ENCODE measurements at places on chromosomes 6 and 20. TPM values are rescaled to one million over a fixed set of nuclear protein-coding genes. Genes with fewer than 3 reads are reported as not detected.
A peak's percentile ranks its signal among the peaks of the same experiment; 100 is the strongest.

DNA sequence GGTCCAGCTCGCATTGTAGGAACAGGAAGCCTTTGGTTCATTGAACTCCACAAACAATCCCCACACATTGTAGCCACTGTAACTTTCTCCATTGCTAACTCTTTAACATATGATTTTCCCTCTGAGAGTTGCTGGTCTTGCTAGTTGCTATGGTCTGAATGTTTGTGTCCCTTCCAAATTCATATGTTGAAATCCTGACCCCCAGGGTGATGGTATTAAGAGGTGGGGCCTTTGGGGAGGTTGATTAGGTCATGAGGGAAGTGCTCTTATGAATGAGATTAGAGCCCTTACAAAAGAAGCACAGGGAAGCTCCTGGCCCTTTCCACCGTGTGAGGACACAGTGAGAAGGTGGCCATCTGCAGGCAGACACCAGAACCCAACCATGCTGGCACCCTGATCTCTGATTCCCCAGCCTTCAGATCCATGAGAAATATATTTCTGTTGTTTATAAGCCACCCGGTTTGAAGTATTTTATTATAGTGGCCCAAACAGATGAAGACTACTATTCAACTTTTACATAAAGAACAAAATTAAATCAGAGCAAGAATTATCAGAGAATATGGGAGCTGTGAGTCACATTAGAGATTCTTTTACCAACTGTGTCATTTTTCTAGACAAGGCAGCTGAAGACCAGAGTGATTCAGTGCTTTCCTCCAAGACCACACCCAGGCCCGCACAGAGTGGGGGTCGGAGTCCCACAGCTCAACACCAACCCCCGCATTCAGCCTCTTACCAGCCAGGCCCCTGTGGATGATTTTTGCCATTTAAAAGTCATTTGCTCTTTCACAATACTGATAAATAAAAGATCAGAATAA is 143.0 kb downstream of the SAMD5 start:
- peak; percentile 38 for DNase-seq

The MROH8 gene
- 4.4 TPM for polyA plus RNA-seq

The SOX18 gene
- 36.5 TPM for polyA plus RNA-seq

DNA sequence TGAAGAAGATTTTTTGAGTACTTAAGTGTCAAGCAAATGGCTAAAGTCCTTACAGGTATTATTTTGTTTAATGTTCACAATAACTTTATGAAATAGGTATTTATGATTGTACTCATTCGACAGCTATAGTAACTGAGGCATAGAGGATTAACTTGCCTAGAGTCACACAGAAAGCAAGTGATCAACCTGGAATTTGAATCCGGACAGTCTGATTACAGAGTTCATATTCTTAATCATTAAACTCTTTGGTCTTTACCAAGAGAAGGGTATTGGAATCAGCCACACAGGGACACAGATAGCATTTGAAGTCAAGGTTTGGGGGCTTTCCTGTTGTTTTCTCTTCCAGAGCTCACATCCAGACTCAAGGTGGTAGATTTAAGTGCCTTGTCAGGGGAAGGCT is 69.7 kb downstream of the ISM1 start:
- no peak for DNase-seq
